ENCODE measurements at places on chromosomes 12 and 14.
A peak's percentile ranks its signal among the peaks of the same experiment; 100 is the strongest.

- DNase-seq = no peak
These were observed 167.1 kb upstream of the OR4E1 start for GRCh38 chr14:21840765-21841164.

- DNase-seq = no peak
These were observed 33.3 kb downstream of the PPP2R3C start for GRCh38 chr14:35088514-35088913.

- no peak for DNase-seq
These were observed 9.7 kb downstream of the MPHOSPH9 start for GRCh38 chr12:123223241-123223668.

DNA sequence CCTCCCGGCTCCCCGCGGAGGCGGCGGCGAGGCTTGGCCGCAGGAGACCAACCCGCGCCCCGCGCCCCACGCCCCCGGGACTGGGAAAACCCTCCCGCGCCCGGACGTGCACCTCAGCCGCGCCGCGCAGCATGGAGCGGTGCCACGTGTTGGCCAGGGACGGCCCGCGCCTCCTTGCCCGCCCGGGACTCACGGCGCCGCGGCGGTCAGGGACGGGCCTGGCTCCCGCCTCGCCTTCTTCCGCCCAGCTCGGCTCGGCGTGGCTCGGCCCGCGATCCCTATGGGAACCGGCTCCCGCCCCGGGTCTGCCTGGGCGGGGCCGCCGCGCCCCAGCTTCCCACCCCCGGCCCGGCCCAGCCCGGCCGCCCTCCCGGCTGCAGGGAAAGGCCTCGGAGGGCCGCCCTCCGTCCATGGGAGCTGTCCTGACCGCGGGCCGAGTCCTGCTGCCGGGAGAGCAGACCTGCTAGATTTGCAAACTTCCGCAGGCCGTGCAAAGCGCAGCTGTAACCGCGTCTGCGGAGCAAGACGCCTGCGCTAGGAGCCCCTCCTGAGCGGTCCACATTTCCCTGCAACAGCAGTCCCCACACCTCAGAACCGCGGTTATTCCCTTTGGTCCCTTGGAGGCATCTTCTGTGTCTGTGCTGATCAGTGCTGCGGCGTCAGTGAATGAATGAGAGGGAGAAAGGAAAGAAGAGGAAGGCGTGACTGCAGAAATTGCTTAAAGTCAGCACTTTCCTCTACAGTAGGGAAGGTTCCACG lies at the start of gene CDKL1:
Gene CDKL1 (minus strand): TSS at position 251 of the 759 bp plus-strand sequence. CDS start 1,013 bp downstream, outside the sequence.
- no peak for DNase-seq

DNA sequence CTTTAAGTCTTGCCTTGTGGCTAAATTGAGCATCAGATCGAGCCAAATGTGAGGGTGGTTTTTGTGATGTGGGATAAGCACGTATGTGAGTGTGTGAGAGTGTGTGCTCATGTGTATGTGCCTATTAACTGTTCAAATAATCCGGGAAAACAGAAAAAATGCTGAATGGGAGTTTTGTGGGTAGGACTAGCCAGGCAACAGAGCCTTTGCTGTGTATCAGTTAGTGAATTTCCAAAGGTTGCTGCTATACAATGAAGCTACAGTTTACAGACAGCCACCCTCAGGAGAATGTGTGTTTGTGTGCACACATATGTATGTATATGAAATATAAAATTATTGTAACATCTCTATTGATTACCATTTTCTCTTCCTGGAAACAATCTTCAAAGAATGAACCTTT lies 154.0 kb downstream of the SOX5 start:
- DNase-seq = no peak

- DNase-seq = no peak
These were observed 152.4 kb upstream of the FKBP4 start for GRCh38 chr12:2642176-2642892.

- no peak for DNase-seq
These were observed 328.3 kb downstream of the APAF1 start for GRCh38 chr12:98973395-98973794.

DNA sequence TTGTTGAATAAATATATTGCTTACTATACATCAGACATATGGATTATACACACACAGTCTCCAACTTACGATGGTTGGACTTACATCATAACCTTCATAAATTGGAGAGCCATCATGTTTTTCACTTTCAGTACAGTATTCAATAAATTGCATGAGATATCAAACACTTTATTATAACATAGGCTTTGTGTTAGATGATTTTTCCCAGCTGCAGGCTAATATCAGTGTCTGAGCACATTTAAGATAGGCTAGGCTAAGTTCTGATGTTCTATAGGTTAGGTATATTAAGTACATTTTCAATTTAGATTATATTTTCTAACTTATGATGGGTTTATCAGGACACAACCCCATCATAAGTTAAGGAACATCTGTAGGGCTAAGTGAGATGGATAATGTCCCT lies 17.9 kb upstream of the KRR1 start:
- DNase-seq = no peak

DNA sequence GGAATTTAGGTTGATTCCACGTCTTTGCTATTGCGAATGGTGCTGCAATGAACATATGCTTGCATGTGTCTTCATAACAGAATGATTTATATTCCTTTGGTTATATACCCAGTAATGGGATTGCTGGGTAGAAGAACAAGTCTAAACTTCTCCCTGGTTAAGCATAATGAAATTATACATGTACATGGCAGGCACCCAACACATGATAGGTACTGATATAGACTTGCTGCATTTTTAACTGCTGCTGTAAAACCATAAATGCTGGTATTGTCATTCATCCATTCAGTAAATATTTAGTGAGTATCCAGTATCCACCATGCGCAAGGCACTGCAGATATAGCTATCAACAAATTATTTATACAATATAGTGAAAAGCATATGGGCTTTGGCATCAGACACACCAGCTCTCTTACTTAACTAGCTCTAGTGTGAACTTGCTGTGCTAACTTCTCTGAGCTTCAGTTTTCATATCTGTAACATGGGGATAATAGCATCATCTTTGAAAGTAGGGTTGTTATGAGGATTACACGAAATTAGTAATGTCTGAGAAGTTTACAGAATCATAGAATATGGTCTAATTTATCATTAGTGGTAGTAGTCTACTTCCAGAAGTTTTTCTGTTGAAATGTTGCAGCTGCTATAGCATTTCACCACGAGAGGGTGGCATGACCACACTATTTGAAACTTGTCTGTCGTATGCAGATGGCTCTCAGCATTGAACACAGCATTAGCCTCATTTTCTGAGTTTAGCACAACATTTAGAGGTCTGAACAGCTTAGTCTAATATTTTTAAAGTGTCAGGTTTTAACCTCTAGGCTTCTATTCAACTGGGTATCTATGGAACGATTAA lies 32.0 kb upstream of the SEL1L start:
- no peak for DNase-seq

DNA sequence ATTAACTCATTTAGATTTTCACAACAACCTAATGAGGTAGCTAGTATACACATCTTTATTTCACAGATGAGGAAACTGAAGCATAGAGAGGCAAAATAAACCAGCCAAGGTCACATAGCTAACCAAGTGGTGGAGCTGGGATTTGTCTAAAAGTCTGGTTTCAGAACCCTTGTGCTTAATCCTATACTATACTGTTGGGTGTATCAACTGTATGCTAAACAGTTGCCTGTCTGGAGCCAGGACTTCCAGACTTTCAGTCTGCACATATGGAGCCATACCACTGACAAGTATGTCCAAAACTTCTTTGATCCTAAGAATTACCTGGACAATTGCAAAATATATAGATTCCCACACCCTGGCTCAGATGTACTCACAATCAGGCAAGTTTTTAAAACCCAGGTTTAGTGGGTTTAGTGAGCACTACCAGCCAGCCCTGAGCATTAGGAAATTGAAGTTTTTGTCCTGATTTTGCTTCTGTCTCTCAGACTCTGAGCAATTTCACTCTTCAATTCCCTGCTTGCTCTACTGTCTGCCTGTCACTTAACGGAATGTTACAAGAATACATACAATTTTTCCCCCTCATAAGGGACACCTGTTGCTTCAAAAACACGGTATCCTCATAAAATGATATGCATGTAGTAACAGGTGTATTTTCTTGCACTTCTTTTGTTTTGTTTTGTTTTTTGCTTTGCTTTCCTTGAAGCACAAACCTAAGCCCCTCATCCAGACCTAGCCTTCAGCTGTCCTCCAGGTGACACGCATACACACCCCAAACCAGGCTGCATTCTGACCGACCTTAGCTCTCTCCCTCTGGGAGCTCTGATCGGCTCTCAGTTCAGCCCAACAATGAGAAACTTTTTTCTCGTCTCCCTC lies 9.6 kb upstream of the SALL2 start:
- no peak for DNase-seq

DNA sequence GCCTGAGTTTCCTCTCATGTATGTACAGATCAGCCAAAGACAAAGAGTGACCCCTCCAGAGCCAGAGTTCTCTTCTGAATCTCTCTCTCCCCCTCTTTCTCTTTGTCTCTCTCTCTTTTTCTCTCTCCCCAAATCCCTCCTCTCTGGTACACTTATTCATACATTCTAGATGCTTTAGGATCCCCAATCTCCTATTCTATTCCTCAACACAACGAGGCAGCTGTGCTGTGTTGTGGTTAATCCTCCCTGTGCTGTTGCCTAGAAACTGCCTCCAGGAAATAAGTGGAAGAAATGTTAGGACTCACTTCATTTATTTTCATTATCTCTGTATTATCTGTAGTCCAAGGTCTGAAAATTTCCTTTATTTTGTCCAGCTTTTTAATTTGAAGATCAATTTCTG lies 350.5 kb upstream of the OR4E1 start:
- DNase-seq = no peak

GRCh38 chr12:127006972-127007371 lies 1260.0 kb upstream of the TMEM132C start:
- no peak for DNase-seq

GRCh38 chr12:32843528-32844095 lies 53.0 kb downstream of the PKP2 start:
- no peak for DNase-seq

DNA sequence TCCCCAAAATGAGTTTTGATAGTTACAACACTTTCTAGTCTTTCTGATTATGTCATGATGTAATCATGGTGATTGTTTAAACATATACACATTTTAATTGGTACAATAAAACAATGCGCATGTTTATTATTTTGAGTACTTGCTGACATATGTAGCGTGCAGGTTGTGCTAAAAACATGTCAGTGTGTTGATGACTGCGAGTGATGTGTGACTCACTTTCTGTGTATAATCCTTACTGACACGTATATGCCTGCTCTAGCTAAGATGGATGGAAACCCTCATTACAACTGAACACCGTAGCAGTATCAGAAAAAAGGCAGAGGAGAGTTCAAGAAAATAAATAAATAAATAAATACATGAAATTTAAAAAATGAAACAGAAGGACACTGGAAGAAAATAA lies 1552.4 kb upstream of the FLRT2 start:
- no peak for DNase-seq

- DNase-seq = peak; percentile 78
These were observed 241.0 kb upstream of the ATP2B1 start for GRCh38 chr12:89949457-89950195.

Measured in astrocyte of the cerebellum (primary cell).